Urothelium cell line (cell line): ENCODE measurements at places on chromosomes 1 and 21.

GRCh38 chr1:31421371-31422040 is 8.5 kb downstream of the SERINC2 start:
- no peak for DNase-seq

DNA sequence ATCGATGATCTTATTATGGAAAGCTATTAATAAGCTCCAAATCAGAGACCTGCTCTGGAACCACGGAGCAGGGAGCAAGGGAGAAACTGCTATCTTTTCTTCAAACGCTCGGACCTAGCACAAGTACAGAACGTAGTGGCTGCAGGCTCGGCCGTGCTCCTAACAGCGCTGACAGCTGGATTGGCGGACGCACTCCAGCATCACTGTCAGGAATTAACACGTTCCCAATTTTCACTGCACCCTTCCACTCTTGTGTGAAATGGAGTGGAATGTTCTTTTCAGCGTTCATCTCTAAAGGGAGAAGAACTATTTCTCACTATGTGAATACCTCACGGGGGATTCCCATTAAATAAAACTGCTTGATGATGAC is 106.9 kb downstream of the ZNF281 start:
- DNase-seq = no peak

- no peak for DNase-seq
These were observed 7.0 kb downstream of the AVPR1B start for GRCh38 chr1:206110161-206110560.

DNA sequence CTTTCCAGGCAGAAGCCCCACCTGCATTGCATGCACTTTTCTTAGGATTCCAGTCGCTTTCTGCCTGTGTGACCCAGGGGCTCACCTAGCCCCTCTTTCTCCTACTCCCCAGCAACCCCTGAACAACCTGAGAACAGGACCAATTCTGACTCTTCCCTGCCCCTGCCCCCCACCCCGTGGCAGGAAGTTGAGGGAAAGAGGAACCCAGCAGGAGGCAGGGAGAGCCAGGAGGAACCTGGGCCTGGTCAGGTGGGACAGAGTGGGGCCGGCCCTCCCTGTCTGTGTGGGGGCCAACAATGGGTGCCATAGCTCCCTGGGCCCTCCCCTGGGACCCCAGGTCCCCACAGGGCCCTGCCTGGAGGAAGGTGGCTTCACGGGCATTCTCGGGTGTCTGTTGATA is 6.1 kb downstream of the BMP8A start:
- no peak for DNase-seq

GRCh38 chr1:190579552-190580193 is 102.0 kb upstream of the BRINP3 start:
- DNase-seq = no peak

DNA sequence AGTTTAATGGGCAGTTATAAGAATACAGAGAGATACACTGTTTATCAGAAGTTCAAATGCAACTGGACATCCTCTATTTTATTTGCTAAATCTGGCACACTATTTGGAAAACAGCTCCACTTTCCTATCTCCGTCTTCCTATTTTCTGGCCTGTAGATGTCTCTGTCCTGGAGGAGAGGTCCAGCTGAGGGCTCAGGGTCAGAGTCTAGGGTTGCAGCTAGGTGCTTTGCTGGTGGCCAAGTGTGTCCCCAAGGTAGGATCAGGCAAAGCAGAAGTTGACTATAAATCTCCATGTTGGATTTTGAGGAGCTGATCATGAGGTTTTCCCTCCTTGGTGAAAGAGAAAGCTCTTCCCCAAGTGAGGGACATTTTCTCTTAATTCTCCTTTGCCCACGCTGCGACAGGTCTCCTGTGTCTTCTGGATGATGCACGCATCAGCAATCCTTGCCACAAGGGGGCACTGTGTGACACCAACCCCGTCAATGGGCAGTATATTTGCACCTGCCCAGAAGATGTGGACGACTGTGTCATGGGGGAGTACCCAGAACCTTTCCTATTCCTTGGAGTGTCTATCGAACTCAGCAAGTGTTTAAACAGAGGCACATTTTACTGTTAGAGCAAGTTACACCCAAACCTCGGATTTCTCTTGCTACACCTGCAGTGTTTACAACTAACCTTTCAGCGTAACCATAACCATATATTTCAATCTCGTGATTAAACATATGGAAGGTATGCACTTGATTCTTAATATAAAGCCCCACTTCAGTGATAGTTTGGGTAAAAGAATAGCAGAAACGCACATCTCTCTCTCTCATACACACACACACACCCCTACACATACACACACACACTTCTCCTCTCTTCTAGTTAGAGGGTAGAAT is 10.2 kb downstream of the ADAM30 start:
- peak; percentile 75 for DNase-seq

DNA sequence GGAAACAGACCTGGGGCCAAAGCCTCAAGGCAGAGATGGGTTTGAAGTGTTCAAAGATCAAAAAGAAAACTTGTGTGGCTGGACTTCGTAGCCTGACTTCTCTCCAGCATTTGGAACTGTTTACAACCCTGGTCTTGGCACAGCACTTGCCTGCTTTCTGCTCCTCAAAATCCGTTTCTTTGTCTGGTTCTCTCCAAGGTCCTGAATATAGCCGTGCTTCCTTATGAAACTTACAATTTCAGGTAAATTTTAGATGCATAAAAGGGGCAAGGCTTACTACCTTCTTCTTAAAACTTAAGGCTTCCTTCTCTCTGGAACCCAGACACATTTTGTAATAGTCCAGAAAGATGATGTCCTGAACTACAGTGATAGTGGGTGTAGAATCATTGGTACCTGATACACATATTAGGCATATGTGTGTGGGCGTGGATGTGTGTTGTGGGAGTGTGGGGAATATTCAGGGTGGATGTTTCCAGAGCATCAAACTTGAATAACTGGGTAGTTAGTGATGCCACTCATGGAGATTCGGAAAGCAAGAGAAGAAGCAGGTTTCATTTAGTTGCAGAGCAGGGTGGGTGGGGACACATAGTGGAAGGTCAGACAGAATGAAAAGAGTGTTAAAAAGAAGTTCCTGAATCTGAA is 26.4 kb upstream of the FAM78B start:
- DNase-seq = no peak

- no peak for DNase-seq
These were observed 90.8 kb upstream of the CCDC190 start for GRCh38 chr1:162951553-162952315.

DNA sequence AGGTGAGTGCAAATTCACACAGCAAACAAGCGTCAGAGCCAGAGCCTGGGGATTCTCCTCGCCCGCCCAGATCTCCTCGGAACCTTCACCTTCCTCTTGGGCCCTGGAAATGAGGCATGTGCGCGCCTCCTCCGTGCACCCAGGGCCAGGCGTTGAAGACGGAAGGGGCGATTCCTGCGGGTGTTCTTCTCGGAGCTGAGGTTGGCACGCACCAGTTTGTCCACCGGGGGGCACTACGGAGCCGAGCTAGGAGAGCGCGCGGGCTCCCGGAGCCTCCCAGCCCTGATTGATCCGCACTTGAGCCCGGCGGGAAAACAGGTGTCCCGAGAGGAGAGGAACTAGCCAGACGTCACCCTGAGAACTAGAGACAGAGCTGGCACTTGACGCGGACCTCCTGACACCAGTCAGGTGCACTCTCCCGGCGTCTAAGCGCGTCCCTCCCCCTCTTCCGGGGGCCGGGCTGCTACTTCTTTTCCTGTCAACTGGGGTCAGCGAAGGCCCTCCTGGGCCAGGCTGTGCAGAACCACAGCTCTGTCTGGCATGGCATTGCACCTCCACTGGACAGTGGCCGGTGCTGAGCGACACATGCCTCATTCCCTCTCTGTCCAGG is 18.3 kb upstream of the SERINC2 start:
- peak; percentile 90 for DNase-seq

- DNase-seq = peak; percentile 82
These were observed 1.1 kb downstream of the LAMB3 start for GRCh38 chr1:209651138-209651587.

- DNase-seq = no peak
These were observed 15.9 kb downstream of the RNPC3 start for GRCh38 chr1:103541431-103541830.
